ENCODE measurements at places on chromosomes 6 and 20.

- DNase-seq, result no peak
Observed at GRCh38 chr6:113643407-113643770, 213.8 kb upstream of the MARCKS start.

DNA sequence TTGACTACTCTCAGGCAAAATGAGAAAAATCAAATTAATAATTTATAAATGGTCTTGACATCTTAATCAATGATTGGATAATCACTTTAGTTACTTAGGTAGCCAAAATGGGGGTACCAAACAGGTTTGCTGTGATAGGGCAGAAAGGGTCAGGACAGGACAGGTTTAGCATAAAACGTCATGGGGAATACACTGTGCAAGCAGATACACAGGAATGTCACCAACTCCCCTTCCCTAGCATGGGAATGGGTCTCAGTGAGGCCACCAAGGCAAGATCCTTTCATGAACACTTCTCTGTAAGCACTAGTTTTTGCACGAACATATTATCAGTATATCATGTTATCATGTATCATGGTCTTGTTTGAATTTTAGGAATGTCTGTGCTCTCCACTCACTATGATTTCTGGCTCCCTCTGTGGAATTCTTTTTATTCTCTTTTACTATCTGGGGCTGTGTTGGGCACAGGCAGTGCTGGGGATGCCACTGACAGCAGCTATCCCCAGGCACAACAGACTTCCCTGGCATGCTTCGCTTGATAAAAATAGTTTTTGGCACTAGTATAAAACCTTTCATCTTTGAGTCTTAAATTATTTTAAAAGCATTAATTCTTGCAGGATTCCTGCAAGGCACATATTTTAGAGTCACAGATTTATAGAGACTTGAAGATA is 18.3 kb downstream of the PTCHD4 start:
- DNase-seq, result no peak

- no peak for DNase-seq
Observed at GRCh38 chr6:141884850-141885249, 247.9 kb upstream of the GJE1 start.

- no peak for DNase-seq
Observed at GRCh38 chr6:169165561-169166300, 87.9 kb downstream of the THBS2 start.

- DNase-seq, result no peak
Observed at GRCh38 chr6:107642095-107642860, 152.4 kb downstream of the SOBP start.

GRCh38 chr6:52087498-52087999 is at the start of gene PKHD1:
PKHD1 (minus strand) TSS chr6:52087613; CDS start chr6:52084933, 2,680 bp downstream.
- no peak for DNase-seq

DNA sequence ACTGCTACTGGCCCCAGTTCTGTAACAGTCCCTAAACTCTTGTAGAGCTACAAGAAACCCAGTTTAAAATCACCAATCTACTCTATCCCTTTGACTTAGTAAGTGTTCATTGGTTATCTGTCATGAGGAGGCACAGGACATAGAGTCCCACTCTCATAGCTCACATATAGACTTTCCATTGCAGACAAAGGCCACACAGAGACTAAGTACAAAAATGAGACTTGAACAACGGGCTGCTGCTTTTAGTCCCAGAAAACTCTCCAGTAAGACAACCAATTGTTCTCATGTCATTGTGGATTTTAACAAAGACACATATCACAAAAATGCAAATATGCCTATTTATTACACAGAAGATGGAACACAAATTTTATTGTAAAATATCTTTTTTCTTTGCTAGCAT is 197.4 kb downstream of the PTPRK start:
- no peak for DNase-seq

GRCh38 chr6:43122146-43122545 is 46.0 kb downstream of the PTK7 start:
- DNase-seq, result no peak

- DNase-seq, result no peak
Observed at GRCh38 chr6:72677740-72678139, 55.9 kb downstream of the KCNQ5 start.

DNA sequence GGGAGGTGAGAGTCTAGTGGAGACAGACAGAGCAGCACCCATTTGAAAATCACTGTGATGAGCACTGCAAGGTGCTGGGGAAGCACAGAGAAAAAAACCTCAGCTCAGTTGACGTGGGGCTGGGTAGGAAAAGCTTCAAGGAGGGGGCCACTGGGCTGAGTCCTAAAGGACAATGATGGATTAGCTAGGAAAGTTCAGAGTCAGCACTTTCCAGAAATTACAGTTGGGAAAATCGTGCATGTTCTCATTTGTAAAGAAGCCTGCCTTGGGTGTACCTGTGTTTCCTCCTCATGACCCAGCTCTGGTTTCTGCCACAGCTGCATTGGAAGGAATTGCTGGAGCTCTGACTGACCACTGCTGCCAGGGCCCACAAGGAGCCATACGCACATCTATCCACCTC is 221.3 kb downstream of the FARS2 start:
- no peak for DNase-seq

- no peak for DNase-seq
Observed at GRCh38 chr20:16270989-16271388, 302.3 kb downstream of the KIF16B start.

DNA sequence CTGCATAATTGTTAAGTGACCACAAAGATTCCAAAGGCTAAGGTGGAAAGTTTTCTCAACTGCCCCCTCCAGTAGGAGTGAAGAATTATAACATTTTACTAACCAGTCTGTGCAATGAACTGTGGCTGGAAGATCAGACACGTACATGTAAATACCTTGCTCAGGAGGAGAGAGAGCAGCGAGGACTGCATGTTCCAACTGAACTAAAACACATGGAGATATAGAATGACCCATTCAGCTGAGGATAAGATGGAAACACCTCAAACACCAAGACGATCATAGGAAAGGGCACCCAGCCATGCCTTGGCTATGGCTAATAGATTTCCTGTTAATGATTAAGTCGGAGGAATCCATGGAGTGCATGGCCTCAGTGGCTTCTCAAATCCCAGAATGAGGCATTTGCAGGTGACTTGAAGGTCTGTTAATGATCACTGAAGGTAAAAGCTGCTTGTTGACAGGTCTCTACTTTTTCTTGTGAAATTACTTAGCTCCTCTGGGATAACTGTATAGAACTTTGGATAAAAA is 875.6 kb downstream of the TFAP2A start:
- no peak for DNase-seq

- DNase-seq, result no peak
Observed at GRCh38 chr6:5989141-5989723, 17.5 kb downstream of the NRN1 start.

GRCh38 chr20:53421343-53421742 is 172.3 kb downstream of the ZNF217 start:
- DNase-seq, result no peak

- no peak for DNase-seq
Observed at GRCh38 chr6:46312654-46313053, 141.9 kb upstream of the ENPP5 start.

DNA sequence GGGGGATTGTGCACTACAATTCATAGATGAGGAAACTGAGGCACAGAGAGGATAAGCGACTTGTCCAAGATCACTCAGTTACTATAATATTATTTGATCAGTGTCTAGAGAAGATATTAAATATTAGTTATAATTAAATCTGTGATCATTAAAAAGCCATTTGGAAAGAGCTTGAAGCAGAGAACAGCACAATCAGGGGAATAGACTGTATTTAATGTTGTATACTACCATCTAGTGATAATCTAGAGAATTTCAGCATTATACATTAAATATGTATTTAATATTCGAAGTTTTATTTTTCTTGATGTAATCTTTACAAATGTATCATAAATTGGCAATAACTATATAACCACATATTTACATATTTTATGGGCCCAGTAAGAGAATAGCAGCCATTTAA is 20.1 kb upstream of the MTCL3 start:
- DNase-seq, result no peak

DNA sequence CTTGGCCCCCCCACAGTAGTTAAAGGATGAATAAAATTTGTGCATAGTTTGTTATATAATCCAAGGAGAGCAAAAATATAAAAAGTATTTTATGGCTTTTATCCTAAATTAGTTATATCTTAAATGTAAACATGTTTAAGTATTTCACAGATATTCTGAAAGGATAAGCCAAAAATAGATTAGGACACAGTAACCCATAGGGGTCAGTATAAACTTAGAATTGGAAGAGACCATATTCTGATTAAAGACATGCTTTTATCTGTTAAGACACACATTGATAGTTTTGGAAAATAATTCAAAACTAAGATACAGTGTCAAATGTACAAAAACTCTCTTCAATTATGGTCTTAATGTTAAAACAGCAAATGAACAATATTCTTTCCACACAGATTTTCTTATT is 4.5 kb upstream of the SERINC1 start:
- DNase-seq, result no peak

- no peak for DNase-seq
Observed at GRCh38 chr6:138586638-138587037, 87.3 kb upstream of the NHSL1 start.

DNA sequence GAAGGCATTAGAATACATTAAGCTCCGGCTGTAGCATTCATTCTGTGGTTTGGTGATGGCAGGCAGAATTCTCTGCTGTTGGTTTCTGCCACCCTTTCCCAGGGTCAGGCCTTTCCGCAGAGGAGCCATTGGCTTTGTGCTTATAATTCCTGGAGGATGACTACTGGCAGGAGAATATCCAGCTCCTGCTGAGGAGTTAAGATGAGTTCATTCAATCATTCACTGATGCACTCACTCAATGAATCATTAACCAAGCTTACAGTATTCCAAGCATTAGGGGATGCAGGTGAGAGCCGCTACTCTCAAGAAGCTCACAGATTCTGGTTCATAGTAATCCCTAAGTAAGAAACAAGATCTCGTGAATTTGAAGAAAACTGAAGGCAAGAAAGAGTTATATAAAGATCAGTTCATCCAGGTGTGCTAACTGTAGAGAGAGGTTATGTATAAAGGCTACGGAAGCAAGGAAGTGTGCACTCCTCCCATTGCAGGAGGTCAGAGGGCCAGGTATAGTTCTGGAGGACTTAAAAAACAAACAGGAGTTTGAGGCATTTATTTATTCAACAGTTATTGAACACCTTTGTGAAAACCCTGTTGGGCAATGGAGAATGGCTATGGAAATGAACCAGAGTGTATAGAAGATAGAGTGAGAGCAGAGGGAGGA is 75.5 kb downstream of the HMGN3 start:
- DNase-seq, result no peak

- DNase-seq, result no peak
Observed at GRCh38 chr20:31355981-31356380, 12.4 kb upstream of the DEFB118 start.

DNA sequence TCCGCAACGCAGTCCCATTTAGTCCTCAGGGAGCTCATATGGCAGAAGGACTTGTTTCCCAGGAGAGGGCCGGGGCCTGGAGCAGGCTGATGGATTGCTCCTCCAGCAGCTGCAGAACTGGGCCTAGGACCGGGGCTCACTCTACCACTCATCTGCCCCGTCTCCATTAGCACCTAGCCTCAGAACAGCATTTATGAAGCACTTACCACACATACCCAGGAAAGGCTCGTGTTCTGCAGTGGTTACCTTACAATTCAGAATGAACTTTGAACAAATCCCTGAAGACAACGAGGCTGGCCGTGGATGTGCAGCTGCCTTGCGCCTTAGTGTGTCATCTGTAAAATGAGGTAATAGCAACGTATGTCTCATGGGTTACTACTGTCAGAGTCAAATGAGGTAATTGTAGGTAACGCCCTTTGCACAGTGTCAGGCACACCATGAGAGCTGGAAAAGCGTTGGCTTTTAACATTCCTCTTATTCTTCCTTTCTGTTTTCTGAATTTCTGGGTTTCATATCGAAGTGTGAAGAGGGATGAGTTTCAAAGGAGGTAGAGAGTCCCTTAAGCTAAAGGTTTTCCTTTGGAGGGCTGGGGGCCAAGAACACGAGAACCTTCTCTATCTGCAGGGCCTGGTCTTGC is 46.3 kb upstream of the CD93 start:
- no peak for DNase-seq

DNA sequence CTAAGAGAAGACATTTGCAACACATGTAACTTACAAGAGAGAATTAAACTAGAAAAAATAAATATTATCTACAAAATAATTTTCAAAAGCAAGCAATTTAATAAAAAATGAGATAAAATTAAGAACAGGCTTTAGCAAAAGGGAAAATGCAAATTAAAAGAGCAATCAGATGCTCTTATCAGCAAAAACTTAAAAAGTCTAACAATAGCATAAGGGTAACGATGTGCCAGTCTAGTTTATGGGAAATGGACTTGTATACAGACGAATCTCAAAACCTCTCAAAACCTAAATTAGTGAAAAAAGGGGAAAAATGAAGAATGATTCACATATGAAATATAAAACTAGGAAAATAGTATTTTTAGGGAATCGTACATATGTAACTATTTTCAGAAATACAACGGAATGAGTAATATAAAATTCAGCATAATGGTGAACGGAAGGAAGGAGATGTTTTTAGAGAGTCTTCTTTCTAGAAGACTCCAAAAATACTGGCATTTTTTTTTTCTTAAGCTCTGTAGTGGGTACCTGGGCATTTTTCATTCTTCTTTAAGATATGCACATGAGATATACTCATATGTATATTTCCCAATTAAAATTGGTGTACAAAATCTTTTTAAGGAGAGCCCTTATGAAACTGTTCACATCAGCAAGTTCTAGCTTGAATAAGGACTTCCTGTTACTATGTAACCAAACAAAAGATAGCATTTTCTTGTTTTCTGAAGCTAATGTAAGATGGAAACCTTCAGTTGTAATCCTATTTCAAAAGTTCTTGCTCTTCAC is 927 bp upstream of the MANEA start:
- no peak for DNase-seq

- no peak for DNase-seq
Observed at GRCh38 chr6:5150551-5151075, 65.5 kb downstream of the PPP1R3G start.

GRCh38 chr6:21842875-21843645 is 249.5 kb downstream of the SOX4 start:
- no peak for DNase-seq

DNA sequence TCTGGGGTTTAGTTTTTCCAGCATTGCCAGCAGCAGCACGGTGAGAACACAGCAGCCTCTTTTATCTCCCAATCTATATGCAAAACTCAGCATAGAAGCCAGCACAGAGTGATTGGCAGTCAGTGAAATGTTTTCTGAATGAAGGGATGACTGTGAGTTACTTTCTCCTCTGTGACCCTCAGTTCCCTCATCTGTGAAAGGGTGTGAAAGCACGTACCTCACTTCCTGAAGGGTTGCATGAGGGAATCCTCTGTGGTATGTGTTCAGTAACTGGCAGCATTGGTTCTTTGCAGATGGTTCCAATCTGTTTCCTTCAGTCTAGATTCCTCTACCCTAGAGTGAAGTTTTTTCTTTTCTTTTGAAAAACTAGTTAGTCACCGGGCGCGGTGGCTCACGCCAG is 40.0 kb downstream of the EFCAB8 start:
- DNase-seq, result no peak
